ENCODE measurements at places on chromosomes 1 and 21. TPM values are rescaled to one million over a fixed set of nuclear protein-coding genes. Genes with fewer than 3 reads are reported as not detected.

The ADCY10 gene
- total RNA-seq, result not detected

The F13B gene
- not detected for total RNA-seq

The ERRFI1 gene
- total RNA-seq, result 126 TPM

The ACKR1 gene
- total RNA-seq, result not detected

The KDF1 gene
- 1.6 TPM for total RNA-seq

The RASSF5 gene
- 2.1 TPM for total RNA-seq

The ANKRD34A gene
- total RNA-seq, result 1.0 TPM

The VPS72 gene
- total RNA-seq, result 54.4 TPM

The PLA2G2A gene
- not detected for total RNA-seq

The KRTAP21-2 gene
- not detected for total RNA-seq

The GPR37L1 gene
- not detected for total RNA-seq

The TCHHL1 gene
- total RNA-seq, result not detected

The SLC39A1 gene
- total RNA-seq, result 244 TPM

The PYHIN1 gene
- not detected for total RNA-seq

The TRIM58 gene
- 4.1 TPM for total RNA-seq

The RNU1-4 gene
- total RNA-seq, result under 0.01 TPM

The ADAMTS5 gene
- total RNA-seq, result 3.4 TPM

The CD5L gene
- not detected for total RNA-seq

The NCDN gene
- total RNA-seq, result 37.5 TPM

The NPHS2 gene
- not detected for total RNA-seq

The LRRC71 gene
- not detected for total RNA-seq

The IFNLR1 gene
- 1.5 TPM for total RNA-seq

The CFAP126 gene
- total RNA-seq, result not detected

The AMY1B gene
- total RNA-seq, result not detected

The NR5A2 gene
- not detected for total RNA-seq

The AMPD1 gene
- total RNA-seq, result not detected

The KLHDC8A gene
- 1.0 TPM for total RNA-seq

The ADGRB2 gene
- total RNA-seq, result 11.7 TPM

The TEX38 gene
- total RNA-seq, result not detected

The ESRRG gene
- 0.33 TPM for total RNA-seq

The TMEM200B gene
- 8.8 TPM for total RNA-seq

The OR2L8 gene
- not detected for total RNA-seq

The G0S2 gene
- total RNA-seq, result 5.1 TPM

The OR2AK2 gene
- total RNA-seq, result not detected

The S100A14 gene
- total RNA-seq, result 1.1 TPM

The WNT3A gene
- not detected for total RNA-seq

The LCE3D gene
- not detected for total RNA-seq

The RGS5 gene
- total RNA-seq, result 1.3 TPM

The OVAAL gene
- total RNA-seq, result not detected

The TMCC2 gene
- total RNA-seq, result 3.0 TPM

The SMCP gene
- not detected for total RNA-seq

The MATN1 gene
- not detected for total RNA-seq

Measured in mesangial cell (primary cell).